ENCODE measurements at places on chromosomes 4 and X.

- DNase-seq, result no peak
These were observed 5.1 kb downstream of the RAB33B start for GRCh38 chr4:139458999-139459398.

- DNase-seq, result no peak
These were observed 250.7 kb upstream of the ZFP42 start for GRCh38 chr4:187744911-187745310.

GRCh38 chrX:110509755-110510532 lies 151.3 kb downstream of the RTL9 start:
- no peak for DNase-seq

GRCh38 chr4:174933083-174933482 lies 14.9 kb downstream of the ADAM29 start:
- no peak for DNase-seq

DNA sequence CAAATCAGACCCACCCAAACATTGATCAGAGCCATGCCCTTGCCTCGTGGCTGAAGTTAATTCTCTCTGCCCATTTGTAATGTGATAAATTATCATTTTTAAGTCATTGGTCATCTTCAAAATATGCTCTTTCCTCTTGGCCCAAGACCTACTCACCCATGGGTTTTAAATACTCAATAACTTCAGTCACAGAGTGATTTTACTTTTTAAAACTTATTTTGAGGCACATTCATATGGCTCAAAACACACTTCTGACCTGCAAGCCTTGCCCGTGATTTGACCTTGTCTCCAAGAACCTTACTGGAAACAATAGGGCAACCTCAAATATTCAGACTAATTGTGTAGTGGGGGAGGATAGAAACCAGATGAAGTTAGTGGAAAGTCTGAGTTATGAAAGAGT lies 176.2 kb upstream of the LNX1 start:
- DNase-seq, result no peak

GRCh38 chrX:38151441-38151840 lies 69.2 kb downstream of the SRPX start:
- DNase-seq, result no peak

DNA sequence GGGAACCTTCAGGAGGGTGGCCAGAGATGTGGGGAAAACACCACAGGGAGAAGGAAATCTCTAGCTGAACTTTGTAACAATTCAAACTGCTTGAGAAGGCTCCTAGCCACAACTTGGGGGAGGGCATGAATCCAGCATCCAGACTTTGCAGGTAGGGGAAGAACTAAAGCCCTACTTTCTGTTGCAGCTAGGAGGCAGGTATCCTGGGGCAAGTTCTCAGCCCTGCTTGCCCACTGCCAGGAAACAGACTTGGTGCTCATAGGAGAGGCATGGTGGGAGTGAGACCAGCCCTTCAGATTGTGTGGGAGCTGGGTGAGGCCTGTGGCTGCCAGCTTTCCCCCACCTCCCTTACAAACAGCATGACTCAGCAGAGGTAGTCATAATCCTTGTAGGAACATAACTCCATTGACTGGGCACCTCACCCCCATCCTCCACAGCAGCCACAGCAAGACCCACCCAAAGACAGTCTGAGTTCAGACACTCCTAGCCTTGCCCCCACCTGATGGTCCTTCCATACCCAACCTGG lies 209.5 kb upstream of the CPEB2 start:
- no peak for DNase-seq

All from NCI-H748 treated with DMSO at 0.1 percent for 48 hours (cell line).